ENCODE measurements at places on chromosomes 3 and 15.
A peak's percentile ranks its signal among the peaks of the same experiment; 100 is the strongest.

DNA sequence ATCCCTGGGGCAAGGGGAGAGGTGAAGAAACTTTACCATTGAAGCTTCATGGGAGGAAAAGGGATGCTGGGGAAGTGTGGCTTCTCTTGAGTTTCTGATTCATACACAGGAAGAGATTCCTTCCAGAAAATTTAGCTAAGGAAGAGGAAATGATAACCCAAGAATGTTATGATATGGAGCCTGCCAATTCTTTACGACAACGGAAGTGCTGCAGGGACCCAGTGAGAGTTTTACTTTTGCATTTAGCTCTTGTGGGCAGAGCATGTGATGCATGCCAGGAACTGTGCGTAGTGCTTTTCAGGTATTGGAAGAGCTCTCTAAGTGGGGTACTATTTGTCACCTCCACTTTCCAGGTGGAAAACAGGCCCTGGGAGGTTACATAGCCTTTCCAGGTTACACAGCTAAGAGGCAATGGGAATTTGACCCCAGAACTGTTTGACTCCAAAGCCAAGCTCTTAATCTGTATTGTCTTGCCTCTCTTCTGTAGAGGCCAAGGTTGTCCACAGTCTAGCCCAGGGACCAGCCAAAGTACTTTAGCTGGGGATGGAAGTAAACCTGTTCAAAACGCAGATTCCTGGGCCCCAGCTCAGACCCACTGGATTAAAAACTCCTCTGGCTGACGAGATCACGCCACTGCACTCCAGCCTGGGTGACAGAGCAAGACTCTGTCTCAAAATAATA, 23.0 kb downstream of the CMTM7 start:
- peak; percentile 35 for DNase-seq

GRCh38 chr15:79535536-79535935, 103.4 kb downstream of the MINAR1 start:
- DNase-seq = no peak

DNA sequence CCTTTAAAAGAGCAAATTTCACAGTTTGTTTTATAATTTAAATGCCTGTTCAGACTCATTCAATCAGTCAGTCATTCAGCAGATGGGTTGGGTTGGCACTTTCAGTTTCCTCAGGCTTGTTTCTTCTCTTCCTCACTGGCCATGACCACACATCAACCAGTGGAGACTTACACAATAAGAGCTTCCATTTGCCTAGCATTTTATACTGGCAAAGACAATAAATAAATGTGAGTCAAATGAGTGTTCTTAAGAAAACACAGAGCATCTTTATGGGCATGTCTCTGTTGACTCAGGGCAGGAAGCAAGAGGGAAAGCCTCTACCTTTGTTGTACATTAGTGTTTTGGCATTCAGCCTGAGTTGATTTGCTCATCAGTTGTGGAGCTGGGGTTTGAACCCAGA, 122.6 kb downstream of the EPHB1 start:
- DNase-seq = no peak

GRCh38 chr15:84889991-84890669, 5.7 kb downstream of the SLC28A1 start:
- DNase-seq = no peak

DNA sequence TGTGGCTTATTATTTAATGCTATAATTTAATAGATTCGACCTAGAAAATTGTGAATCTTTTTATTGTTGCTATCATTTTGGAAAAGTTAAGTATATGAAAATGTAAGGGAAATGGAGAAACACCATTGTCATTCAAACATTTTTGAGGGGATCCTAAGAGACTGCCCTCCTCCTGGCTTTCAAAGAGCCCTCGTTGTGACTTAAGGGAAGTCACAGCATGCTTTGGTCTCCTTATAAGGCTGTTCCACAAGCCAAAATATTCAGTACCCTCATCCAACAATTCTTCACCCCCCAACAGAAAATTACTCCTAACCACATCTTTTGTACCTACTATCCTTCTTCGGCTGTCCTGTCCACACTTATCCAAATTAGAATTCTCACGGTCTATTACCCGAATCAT, 140.2 kb downstream of the GBE1 start:
- no peak for DNase-seq

DNA sequence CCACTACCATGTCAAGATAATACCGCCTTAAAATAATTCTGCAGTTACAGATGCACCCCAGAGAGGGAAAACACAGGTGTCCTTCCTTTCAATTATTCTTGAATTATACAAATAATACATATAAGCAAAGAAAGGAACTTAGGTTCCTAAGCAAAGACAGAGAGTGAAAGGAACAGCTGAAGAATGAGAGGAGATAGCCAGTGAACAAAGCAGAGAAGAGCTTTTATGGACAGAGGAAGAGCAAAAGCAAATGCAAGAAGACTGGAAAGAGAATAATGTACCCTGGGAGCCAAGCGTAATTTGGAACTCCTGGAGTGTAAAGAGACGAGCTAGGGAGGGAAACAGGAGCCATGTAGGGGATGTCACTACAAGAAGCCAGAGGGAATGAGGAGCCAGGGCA, 21.7 kb downstream of the GPR176 start:
- no peak for DNase-seq

GRCh38 chr15:75702436-75702835, 10.2 kb downstream of the CSPG4 start:
- no peak for DNase-seq

GRCh38 chr3:105343991-105344390, 22.7 kb upstream of the ALCAM start:
- DNase-seq = no peak

- no peak for DNase-seq
Measured at GRCh38 chr3:169541528-169541927, 122.0 kb downstream of the MECOM start.

GRCh38 chr3:54530944-54531343, 396.9 kb downstream of the LRTM1 start:
- no peak for DNase-seq

DNA sequence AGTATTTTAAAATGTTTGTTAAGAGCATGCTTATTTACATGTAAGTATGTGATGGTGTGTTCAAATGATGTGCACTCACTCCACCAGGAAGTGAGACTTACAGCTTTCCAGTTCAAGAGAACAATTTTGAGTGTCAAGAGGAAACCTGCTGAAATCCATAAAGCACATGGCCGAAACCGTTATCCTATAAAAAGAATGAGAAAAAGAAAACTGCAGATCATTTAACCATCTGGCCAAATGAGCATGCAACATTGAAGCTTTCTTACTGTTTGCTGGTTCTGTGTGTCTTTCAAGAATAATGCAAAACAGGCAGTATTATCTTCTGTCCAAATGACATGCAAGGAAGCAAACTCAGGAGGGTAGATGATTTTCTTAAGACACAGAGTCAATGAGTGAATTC, 26.3 kb downstream of the GABRR3 start:
- DNase-seq = no peak

- DNase-seq = no peak
Measured at GRCh38 chr3:45904931-45905330, 18.6 kb downstream of the CCR9 start.

Data from hematopoietic multipotent progenitor cell treated with erythropoietin and hydrocortisone succinate and interleukin-3 and kit ligand, for 6 days (in vitro differentiated cells).